ENCODE measurements at places on chromosomes 16 and 17.

DNA sequence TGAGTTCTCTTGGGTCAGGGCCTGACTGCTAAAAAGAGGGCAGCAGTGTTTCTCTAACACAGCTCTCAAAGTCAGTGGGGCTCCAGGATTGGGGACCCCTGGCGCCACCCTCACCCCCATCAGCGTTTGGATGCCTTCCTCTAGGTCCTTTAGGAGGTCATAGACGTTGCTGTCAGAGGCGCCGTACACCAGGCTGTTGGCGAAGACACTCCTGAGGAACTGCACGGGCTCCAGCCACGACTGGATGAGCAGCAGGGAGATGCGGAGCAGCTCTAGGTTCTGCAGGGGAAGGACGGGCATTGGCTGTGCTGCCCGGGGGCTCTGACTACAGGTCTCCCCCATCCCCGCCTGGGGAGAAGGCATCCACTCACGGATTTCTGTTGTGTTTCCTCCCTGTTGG, 993 bp downstream of the GH1 start:
- no peaks in the 10 kb centered on the region for H3K27me3 ChIP-seq
- no peak overlapping the region for H3K4me3 ChIP-seq
- peaks cover 9% of the 10 kb centered on the region for H3K4me1 ChIP-seq
- no peak for DNase-seq
- H3K36me3 ChIP-seq = no peaks in the 10 kb centered on the region

GRCh38 chr17:37218849-37219248, 156.9 kb upstream of the C17orf78 start:
- peaks cover 21% of the 10 kb centered on the region for H3K36me3 ChIP-seq
- H3K4me3 ChIP-seq = no peak overlapping the region
- H3K27me3 ChIP-seq = peaks cover 16% of the 10 kb centered on the region
- peaks cover 11% of the 10 kb centered on the region for H3K4me1 ChIP-seq

GRCh38 chr17:80307994-80308691, 47.5 kb downstream of the RNF213 start:
- peaks cover 29% of the 10 kb centered on the region for H3K36me3 ChIP-seq
- H3K27me3 ChIP-seq = no peaks in the 10 kb centered on the region
- H3K4me1 ChIP-seq = no peaks in the 10 kb centered on the region
- DNase-seq = no peak
- H3K4me3 ChIP-seq = no peak overlapping the region
- peak overlapping the region; percentile 84 for H3K27ac ChIP-seq

- H3K4me1 ChIP-seq = peaks cover 11% of the 10 kb centered on the region
- no peaks in the 10 kb centered on the region for H3K27me3 ChIP-seq
- no peak overlapping the region for H3K27ac ChIP-seq
- no peaks in the 10 kb centered on the region for H3K36me3 ChIP-seq
- no peak overlapping the region for H3K4me3 ChIP-seq
These were observed 28.5 kb downstream of the KIFC3 start for GRCh38 chr16:57773655-57774295.

GRCh38 chr16:85625053-85625452, 11.9 kb downstream of the GSE1 start:
- no peak overlapping the region for H3K4me3 ChIP-seq
- peaks cover 5% of the 10 kb centered on the region for H3K36me3 ChIP-seq
- H3K27me3 ChIP-seq = peaks cover 40% of the 10 kb centered on the region
- DNase-seq = no peak
- peaks cover 24% of the 10 kb centered on the region for H3K4me1 ChIP-seq
- H3K27ac ChIP-seq = no peak overlapping the region

- H3K27ac ChIP-seq = no peak overlapping the region
- H3K27me3 ChIP-seq = no peaks in the 10 kb centered on the region
- no peak overlapping the region for H3K4me3 ChIP-seq
These were observed 67.8 kb downstream of the ANKRD11 start for GRCh38 chr16:89422527-89422904.

GRCh38 chr17:43576563-43577229, 30.6 kb upstream of the ETV4 start:
- peaks cover 56% of the 10 kb centered on the region for H3K4me1 ChIP-seq
- no peaks in the 10 kb centered on the region for H3K27me3 ChIP-seq
- no peak overlapping the region for H3K27ac ChIP-seq
- peak; percentile 73 for DNase-seq
- H3K4me3 ChIP-seq = peak overlapping the region; percentile 15
- no peaks in the 10 kb centered on the region for H3K36me3 ChIP-seq

GRCh38 chr16:57577691-57578224, 35.3 kb downstream of the ADGRG5 start:
- no peak overlapping the region for H3K27ac ChIP-seq
- H3K36me3 ChIP-seq = no peaks in the 10 kb centered on the region
- H3K4me3 ChIP-seq = no peak overlapping the region
- peaks cover 4% of the 10 kb centered on the region for H3K27me3 ChIP-seq
- no peak for DNase-seq

- H3K4me3 ChIP-seq = no peak overlapping the region
- H3K4me1 ChIP-seq = peaks cover 7% of the 10 kb centered on the region
- H3K27me3 ChIP-seq = peaks cover 7% of the 10 kb centered on the region
- DNase-seq = no peak
- no peak overlapping the region for H3K27ac ChIP-seq
These were observed 12.3 kb downstream of the DNAH2 start for GRCh38 chr17:7729816-7730215.

DNA sequence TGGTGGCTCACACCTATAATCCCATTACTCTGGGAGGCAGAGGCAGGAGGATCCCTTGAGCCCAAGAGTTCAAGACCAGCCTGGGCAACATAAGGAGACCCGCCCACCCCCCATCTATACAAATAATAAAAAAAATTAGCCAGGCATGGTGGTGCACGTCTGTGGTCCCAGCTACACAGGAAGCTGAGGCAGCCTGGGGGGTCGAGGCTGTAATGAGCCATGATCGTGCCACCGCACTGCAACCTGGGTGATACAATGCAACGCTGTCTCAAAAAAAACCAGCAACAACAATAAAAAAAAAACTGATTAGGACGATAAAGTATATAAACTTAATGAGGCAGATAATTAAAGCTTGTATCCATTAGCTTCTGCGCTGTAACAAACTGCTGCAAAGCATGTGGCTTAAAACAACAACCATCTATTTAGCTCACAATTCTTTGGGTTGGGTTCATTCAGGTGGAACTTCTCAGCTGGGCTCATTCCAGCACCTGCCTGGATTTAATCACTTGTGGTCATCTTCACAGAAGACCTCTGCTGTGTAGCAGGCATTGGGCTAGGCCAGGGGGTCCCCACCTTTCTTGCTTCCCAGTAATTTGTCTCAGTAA, 45.8 kb downstream of the LCMT1 start:
- H3K27me3 ChIP-seq = no peaks in the 10 kb centered on the region
- H3K4me1 ChIP-seq = no peaks in the 10 kb centered on the region
- DNase-seq = no peak
- H3K36me3 ChIP-seq = peaks cover 22% of the 10 kb centered on the region
- no peak overlapping the region for H3K4me3 ChIP-seq

DNA sequence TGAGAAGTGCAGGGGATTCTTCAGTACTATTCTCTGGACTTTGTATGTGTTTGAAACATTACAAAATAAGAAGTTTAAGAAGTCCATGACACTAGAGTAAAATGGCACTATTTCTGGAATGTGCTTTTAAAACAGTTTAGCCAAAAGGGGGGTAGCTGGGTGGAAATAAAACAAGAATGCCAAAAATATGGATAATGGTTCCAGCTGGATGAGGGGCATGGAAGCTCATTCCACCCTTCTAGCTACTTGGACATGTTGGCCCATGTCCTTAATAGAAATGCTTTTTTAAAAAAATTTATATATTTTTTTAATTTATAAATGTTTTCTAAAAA, 13.1 kb downstream of the ZC3H7A start:
- no peak overlapping the region for H3K4me3 ChIP-seq
- H3K27me3 ChIP-seq = no peaks in the 10 kb centered on the region
- H3K36me3 ChIP-seq = peaks cover 2% of the 10 kb centered on the region
- peaks cover 50% of the 10 kb centered on the region for H3K4me1 ChIP-seq
- H3K27ac ChIP-seq = peak overlapping the region; percentile 47

DNA sequence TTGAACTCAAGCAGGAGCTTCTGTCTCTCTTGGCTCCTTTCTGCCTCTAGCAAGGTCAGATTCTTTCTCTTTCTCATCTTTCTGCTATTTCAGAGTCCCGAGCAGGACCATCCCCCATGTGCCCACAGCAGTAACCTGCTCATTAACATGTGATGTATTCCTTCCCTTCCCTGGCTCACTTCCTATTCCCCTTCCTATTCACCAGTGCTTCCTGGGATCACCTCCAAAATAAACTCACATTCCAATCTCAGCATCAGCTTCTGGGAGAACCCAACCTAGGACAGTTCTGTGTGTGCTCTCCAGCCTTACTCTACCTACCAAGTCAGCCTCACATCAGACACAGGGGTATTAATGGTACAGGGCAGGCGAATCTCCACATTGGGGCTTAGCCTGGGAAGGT, 546.4 kb upstream of the SALL1 start:
- peaks cover 7% of the 10 kb centered on the region for H3K36me3 ChIP-seq
- peak overlapping the region; percentile 31 for H3K27ac ChIP-seq
- H3K4me1 ChIP-seq = no peaks in the 10 kb centered on the region
- no peak for DNase-seq
- H3K4me3 ChIP-seq = no peak overlapping the region

GRCh38 chr17:77666881-77667395, 291.6 kb upstream of the TNRC6C start:
- H3K27me3 ChIP-seq = no peaks in the 10 kb centered on the region
- DNase-seq = no peak
- peaks cover 9% of the 10 kb centered on the region for H3K36me3 ChIP-seq
- H3K27ac ChIP-seq = peak overlapping the region; percentile 65

- H3K4me3 ChIP-seq = no peak overlapping the region
- no peaks in the 10 kb centered on the region for H3K27me3 ChIP-seq
- no peaks in the 10 kb centered on the region for H3K36me3 ChIP-seq
- H3K4me1 ChIP-seq = no peaks in the 10 kb centered on the region
- no peak overlapping the region for H3K27ac ChIP-seq
These were observed 486.4 kb upstream of the KIF2B start for GRCh38 chr17:53336281-53336680.

DNA sequence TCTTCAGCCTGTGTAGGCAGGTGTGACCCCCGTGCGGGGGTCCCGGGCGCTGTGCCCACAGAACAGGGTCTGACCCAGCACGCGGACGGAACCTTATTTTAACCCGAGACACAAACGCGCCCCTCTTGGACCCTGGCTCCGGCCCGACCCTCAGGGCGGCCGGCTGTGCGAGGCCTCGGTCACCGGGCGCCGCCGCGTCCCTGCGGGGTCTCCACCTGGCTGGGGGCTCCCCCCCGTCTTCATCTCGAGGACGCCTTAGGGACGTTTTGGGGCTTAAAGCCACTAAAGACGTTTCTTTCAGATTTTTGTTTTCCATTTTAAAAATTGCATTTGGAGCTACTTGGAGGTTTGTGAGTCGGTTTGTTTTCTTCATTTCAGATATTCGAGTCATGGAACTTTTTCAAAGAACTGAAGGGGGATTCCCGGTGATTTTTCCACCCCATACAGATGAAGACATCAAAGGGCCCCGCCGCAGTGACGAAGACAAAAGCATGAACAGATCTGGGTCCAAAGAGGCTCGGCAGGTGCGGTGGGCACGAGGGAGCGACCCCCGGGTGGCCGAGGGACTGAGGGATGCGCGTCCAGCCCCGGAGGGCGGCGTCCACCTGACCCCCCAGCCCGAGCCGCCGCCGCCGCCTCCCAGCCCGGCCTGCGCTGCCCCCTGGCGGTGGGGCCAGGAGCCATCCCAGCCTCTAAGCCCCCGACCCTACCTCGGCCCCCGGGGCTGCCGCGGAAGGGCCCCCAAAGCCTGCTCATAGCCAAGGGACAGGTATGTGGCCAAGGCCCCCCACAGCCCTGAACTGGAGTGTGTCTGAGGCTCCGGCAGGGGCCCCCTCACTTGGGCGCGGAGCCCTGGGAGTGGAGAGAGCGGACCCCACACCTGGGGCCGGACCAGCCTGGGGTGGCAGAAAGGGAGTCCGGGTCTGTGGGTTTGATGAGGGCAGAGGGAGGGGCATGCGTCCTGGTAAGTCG, 3.8 kb upstream of the CD7 start:
- no peak overlapping the region for H3K4me3 ChIP-seq
- peaks cover 7% of the 10 kb centered on the region for H3K27me3 ChIP-seq
- DNase-seq = peak; percentile 41

GRCh38 chr16:30761427-30761927, 385 bp downstream of the CFAP119 start:
- H3K27ac ChIP-seq = peak overlapping the region; percentile 94
- peak overlapping the region; percentile 97 for H3K4me3 ChIP-seq
- peaks cover 28% of the 10 kb centered on the region for H3K4me1 ChIP-seq

- no peak for DNase-seq
- H3K36me3 ChIP-seq = peaks cover 7% of the 10 kb centered on the region
- H3K4me3 ChIP-seq = no peak overlapping the region
- no peak overlapping the region for H3K27ac ChIP-seq
These were observed 302.3 kb downstream of the SLC39A11 start for GRCh38 chr17:72790190-72790589.

DNA sequence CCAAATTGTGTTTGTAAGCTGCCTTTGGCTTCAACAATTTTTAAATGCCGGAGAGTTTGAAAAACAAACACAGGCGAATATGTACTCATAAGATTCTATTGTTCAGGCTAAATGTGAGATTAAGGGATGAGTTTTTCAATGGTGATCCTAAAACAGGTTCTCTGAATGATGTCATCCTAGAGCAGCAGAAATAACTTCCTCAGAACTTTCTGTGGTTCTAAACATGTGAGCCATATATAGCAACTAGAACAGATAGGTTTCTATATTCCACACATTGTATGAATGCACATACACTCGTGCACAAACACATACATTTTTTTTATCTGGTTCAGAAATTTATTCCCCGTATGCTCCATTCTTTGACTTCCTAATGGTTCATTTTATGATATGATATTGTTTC, 1352.2 kb downstream of the CDH8 start:
- no peak overlapping the region for H3K4me3 ChIP-seq
- no peak for DNase-seq
- no peak overlapping the region for H3K27ac ChIP-seq
- H3K27me3 ChIP-seq = peaks cover 2% of the 10 kb centered on the region
- peaks cover 3% of the 10 kb centered on the region for H3K4me1 ChIP-seq

DNA sequence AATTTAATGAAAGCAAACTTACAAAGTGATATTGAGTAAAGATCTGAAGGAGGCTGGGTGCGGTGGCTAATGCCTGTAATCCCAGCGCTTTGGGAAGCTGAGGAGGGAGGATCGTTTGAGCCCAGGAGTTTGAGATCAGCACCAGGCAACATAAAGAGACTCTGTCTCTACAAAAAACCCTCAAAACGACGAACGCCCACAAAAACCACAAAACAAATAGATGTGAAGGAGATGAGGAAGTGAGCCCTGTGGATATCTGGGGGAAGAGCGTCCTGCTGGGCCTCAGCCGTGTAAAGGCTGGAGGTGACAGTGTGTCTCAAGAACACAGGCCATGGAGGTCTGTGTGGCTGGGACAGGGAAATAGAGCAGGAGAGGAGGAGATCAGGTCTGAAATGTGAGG, 68.8 kb downstream of the ITFG1 start:
- H3K27me3 ChIP-seq = no peaks in the 10 kb centered on the region
- peaks cover 3% of the 10 kb centered on the region for H3K36me3 ChIP-seq
- no peak overlapping the region for H3K4me3 ChIP-seq
- no peak for DNase-seq

GRCh38 chr16:369866-370436, 387 bp downstream of the MRPL28 start:
- H3K27ac ChIP-seq = no peak overlapping the region
- peaks cover 9% of the 10 kb centered on the region for H3K4me1 ChIP-seq
